ENCODE measurements at places on chromosomes 3 and 15.
A peak's percentile ranks its signal among the peaks of the same experiment; 100 is the strongest.

DNA sequence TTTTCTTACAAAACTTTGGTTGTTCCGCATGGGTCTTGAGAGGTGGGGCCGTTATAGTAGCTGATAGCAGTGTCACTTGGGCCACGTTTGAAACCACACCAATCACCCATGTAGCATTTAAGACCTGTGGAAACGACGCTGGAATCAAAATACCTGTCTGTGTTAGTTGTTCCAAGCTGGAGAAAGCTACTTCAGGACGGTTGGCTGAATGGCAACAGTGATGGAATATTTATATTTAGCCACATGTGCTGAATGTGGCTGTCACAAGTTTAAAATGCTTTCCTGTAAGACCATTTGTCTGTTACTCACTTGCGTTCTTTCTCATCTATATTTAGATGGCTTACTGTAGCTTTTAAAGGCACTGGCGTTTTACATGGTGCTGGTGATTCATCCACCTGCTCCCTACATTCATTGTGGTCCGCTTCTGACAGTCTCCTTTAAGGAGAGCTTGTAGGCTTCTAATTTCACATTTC lies 1.4 kb downstream of the DNAJA4 start:
- DNase-seq = no peak

DNA sequence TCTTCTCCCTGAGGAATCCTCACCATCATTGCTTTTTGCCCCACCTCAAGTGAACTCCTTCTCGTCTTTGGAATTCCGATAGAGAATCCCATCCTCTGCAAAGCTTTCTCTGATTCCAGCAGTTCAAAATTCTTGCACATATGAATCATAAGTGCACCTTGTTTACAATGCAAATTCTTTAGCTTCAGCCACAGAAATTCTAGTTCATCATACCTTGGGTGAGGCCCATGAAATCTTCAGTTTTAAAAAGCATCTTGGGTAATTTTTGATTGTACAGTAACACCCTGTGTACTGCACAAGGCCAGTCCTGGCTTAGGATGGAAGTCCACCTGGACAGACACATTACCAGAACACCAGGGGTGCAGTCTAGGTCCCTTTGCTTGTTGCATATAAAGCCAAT lies 30.8 kb downstream of the MDFIC2 start:
- no peak for DNase-seq

DNA sequence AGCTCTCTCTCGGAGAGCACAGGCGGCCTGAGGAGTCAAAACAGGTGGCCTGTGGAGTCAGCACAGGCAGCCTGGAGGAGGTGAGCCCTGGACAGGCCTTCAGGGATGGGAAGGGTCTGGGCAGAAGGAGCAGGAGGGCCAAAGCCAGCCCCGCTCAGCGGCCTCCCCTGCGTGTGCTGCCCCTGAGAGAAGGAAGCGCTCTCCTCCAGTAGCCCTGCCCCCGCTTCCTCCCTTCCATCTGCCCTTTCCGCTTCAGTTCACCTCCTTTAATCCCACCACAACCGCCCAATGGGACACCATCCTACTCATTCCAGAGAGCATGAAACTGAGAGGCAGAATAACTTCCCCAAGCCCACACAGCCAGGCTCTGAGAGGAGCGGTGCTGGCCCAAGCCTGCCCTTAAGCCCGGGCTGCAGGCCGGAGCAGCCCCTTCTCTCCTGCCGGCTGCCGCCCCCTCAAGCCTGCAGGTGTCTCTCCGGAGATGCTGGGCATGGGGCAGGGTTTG lies 3.2 kb upstream of the NR2E3 start:
- no peak for DNase-seq

- no peak for DNase-seq
These were observed 59.5 kb downstream of the SCN11A start for GRCh38 chr3:38992117-38992760.

GRCh38 chr3:190722181-190722905 lies 140.2 kb downstream of the GMNC start:
- DNase-seq = no peak

- DNase-seq = peak; percentile 22
These were observed 426 bp downstream of the KAT2B start for GRCh38 chr3:20040548-20041196.

DNA sequence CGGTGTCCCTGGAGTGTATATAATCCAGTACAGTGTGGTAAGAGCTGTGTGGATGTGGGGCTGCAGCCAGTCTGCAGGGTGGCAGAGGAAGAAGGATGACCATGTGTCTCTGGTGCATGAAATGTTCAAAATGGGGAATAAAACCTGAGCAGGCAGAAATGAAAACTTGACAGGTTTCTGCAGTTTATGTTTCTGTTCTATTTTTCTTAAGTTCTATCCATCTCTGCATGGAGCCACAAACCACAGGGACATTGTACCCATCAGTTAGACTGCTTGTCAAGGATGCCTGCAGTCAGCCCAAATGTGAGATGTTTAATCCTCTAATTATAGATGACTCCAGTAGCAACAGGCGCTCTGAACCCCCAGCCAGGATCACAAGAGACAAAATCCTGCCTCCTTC lies 216.7 kb downstream of the IL20RB start:
- DNase-seq = no peak

GRCh38 chr3:149553781-149554451 lies 79.4 kb downstream of the TM4SF4 start:
- DNase-seq = no peak

DNA sequence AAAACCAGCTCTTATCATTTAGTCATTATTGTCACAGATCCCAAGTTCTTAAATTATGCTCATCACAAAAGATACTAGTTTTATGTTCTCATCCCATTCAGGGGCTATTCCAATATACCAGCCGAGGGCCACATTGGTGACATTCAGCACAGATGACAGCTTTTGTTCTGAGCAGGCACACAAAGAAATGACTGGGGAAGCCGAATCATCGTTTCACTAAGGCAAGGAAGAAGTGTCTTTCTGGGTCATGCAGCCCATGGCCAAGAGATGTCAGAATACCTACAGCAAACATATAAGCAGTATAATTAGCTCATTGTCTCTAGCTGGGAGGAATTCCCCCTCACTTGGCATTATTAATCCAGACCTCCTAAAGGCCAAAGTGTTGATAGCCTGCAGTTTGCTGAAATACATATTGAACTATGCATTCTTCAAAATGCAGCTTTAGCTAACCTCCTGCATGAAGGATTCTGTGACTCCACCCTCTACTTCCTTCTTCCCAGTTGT lies 100.2 kb downstream of the CNTN4 start:
- no peak for DNase-seq

GRCh38 chr3:25751725-25752124 lies 31.5 kb downstream of the NGLY1 start:
- no peak for DNase-seq

GRCh38 chr15:81337713-81338157 lies 13.8 kb upstream of the STARD5 start:
- DNase-seq = no peak

DNA sequence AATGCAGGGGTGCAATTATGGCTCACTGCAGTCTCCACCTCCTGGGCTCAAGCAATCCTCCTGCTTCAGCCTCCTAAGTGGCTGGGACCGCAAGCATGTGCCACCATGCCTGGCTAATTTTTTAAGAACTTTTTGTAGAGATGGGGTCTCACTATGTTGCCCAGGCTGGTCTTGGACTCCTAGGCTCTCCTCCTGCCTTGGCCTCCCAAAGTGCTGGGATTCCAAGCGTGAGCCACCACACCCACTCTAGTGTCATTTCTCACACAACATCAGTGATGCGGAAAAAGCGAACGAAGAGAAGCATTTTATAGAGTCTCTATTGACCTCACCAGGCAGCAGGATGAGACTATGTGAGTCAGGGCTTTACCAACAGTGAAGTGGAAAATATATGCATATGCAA lies 137.7 kb downstream of the PLD1 start:
- no peak for DNase-seq

GRCh38 chr3:128879991-128880390 lies 571 bp downstream of the ACAD9 start:
- no peak for DNase-seq

- DNase-seq = no peak
These were observed 6.8 kb upstream of the TSC22D2 start for GRCh38 chr3:150401285-150401684.

DNA sequence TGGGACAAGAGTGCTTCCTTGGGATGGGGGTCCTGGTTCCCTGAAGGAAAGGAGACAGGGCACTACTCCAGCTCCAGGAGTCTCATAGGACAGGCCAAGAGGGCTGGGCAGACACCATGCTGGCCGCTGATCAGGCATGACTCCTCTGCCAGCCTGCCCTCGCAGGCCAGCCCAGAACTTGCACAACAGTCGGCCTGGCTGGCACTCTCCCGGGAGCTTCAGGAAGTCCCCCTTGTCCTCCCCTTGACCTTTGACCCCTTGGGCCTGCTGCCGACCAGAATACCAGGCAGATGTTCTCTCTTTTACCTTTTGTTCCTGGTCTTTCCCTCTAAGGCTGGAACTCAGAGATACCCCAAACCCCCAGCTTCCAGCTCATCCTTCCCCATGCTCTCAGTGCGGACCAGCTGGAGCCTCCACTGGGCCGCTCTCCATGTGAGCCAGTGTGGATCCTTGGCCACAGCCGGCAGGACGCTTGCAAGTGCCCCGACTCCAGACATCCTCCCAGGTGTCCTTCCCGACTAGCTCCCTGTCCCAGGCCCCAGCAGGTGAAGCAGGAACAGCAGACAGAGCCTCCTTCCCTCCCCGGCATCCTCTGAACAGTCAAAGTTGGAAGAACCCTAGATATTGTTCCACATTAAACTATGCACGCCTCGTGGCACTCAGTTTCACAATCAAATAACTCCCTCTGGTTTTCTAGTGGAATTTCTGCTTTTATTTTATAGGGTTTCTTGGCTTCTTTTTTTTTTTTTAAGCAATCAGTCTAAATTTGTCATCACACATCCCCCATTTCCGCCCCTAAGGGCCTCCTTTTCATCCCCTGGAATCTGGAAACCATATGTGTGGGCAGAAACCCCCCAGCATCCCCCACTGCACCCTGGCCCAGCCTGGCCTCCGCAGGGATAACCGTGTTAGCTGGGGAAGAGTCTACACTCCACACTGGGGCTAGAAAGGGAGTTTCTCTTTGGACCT lies 15.7 kb downstream of the VPS18 start:
- no peak for DNase-seq

DNA sequence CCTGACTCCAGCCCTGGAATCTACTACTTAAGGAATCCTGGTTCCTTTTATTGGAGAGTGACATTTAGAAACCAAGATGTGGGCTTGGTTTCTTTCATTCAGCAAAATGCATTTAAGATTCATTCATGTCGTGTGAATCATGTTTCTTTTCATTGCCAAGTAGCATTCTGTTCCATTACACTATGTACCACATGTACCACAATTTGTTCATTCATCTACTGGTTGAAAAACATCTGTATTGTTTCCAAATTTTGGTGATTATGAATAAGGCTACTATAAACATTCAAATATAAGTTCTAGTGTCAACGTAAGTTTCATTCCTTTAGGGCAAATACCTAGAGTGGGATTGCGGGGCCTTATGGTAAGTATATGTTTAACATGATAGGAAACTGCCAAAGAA lies 264.2 kb downstream of the VPS13C start:
- DNase-seq = no peak

- DNase-seq = no peak
These were observed 209.0 kb downstream of the NEK10 start for GRCh38 chr3:27160146-27160545.

DNA sequence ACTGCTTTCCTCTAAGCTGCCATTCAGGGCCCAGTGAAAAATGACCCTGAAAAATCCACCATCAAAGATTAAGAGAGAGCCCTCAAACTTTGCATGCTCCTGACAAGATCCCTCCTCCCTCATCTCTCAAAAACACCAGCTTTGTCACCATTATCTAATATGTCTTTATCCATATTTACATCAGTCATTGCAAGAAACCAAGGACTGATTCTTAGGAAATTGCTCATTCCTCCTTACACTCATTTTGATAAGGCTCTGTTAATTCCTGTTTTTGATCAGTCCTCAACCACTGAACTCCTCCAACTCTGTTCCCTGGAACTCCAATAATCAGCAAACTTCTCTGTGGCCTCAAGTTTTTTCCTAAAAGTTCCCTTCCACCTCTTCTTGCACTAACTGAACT lies 51.8 kb downstream of the CD200 start:
- no peak for DNase-seq

- no peak for DNase-seq
These were observed 3.7 kb upstream of the FAM107A start for GRCh38 chr3:58580826-58581327.

- no peak for DNase-seq
These were observed 225.3 kb upstream of the EPHA3 start for GRCh38 chr3:88882121-88882520.

DNA sequence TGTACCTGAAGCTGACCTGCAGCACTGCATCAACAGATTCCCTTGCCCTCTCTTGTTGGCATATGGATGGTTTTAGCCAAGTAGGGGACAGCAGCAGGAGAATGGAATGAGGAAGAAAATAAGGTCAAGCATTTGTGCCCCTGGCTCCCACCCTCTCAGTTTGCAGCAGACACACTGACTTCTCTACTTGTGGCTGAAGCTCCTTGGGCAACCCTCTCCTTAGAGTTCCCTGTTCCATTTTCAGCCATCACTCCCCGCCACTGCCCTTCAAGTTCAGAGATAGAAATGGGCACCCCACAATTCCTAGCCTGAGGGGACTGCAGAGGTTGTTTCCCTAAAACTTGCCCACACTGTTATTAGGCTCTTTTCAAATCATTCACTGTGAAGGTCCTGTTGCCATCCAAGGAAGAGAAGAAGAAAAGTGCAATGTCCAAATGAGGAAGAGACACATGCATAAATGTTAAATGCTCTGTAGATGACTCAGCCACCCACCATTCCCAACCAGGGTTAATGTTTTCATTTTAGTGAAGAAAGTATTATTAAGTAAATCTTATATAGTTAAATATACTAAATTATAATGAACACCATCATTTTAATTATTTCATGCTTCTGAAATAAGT lies 295.9 kb upstream of the UBE2E2 start:
- DNase-seq = no peak

DNA sequence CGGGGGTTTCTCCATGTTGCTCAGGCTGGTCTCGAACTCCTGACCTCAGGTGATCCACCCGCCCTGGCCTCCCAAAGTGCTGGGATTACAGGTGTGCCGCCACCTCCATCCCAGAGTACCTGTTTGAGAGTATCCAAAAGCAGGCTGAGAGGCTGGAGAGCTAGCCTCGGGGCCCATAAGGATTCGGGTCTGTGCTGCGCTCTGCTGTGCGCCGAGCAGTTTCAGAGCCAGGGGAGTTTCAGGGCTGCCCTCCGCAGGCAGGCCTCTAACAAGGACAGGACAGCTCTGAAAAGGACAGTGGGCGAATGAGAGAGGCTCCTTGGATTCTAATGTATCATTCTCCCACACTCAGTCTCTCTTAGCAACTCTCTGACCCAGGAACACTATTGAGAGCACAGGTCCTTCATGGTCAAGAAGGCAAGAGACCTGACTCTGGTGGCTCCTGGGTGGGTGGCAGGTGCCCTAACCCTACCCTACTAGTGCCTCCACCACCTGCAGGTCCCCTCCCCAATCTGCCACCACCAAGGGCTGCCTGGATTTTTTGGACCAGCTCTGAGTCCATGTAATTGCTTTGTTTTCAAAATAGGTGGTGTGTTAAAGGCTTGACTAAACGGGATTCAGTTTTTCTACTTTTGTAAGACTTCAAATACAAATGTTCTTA lies 27.8 kb downstream of the MAGEF1 start:
- no peak for DNase-seq

- no peak for DNase-seq
These were observed 49.1 kb downstream of the CCK start for GRCh38 chr3:42216931-42217333.

GRCh38 chr15:72592097-72592496 lies 62.4 kb upstream of the GOLGA6B start:
- DNase-seq = no peak

- no peak for DNase-seq
These were observed 537.5 kb upstream of the CCDC54 start for GRCh38 chr3:106839576-106840280.
